ENCODE measurements at places on chromosomes 6 and 20.
A peak's percentile ranks its signal among the peaks of the same experiment; 100 is the strongest.

DNA sequence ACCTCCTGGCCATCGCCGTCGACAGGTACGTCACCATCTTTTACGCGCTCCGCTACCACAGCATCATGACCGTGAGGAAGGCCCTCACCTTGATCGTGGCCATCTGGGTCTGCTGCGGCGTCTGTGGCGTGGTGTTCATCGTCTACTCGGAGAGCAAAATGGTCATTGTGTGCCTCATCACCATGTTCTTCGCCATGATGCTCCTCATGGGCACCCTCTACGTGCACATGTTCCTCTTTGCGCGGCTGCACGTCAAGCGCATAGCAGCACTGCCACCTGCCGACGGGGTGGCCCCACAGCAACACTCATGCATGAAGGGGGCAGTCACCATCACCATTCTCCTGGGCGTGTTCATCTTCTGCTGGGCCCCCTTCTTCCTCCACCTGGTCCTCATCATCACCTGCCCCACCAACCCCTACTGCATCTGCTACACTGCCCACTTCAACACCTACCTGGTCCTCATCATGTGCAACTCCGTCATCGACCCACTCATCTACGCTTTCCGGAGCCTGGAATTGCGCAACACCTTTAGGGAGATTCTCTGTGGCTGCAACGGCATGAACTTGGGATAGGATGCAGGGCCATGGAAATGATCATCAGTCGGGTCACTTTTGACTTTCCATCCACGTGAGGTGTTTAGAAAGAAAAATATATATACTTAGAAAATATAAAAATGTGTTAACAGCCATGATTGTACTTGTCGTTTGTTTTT is 868 bp downstream of the MC3R start:
- no peak for DNase-seq

- peak; percentile 17 for DNase-seq
Observed at GRCh38 chr6:3669916-3670315, 81.6 kb downstream of the PXDC1 start.

DNA sequence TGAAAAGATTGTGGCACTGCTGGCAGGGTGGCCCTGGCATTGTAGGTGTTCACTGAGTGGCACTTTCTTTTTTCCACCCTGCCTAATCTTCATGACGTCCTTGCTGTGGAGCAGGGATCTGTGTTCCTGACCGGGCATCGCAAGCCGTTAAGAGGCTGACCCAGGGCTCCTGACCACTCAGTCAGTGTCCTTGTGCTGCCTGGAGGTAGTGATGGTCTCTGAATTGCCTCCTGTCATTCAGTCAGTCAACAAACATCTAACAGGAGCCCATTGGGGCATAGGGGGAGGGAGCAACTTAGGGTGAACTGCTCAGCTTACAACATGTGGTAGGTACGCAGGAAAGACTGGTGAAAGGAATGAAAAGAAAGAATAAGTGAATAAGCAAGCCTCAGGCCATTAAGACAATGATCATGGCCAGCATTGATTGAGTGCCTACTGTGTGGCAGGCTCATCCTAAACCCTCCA is 152.0 kb downstream of the CEBPB start:
- DNase-seq: no peak

DNA sequence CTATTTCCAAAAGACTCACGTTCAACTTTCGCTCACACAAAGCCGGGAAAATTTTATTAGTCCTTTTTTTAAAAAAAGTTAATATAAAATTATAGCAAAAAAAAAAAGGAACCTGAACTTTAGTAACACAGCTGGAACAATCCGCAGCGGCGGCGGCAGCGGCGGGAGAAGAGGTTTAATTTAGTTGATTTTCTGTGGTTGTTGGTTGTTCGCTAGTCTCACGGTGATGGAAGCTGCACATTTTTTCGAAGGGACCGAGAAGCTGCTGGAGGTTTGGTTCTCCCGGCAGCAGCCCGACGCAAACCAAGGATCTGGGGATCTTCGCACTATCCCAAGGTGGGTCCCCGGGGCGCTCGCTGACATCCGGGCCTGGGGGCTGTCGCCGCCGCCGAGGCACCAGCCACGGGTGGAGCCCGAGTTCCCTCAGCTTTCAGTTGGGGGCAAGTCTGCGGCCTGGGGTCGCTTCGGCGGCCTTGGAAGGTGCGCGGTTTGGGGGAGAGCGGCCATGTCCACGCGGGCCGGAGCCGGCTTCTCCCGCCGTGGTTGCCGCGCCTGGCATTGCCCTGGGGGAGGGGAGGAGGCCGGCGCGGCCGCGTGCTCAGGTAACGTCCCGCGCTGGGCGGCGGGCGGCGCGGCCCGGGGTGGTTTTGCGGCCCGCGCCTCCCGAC is 429 bp downstream of the AMD1 start:
- DNase-seq: no peak

- no peak for DNase-seq
Observed at GRCh38 chr20:32672394-32672981, 1.3 kb downstream of the C20orf203 start.

DNA sequence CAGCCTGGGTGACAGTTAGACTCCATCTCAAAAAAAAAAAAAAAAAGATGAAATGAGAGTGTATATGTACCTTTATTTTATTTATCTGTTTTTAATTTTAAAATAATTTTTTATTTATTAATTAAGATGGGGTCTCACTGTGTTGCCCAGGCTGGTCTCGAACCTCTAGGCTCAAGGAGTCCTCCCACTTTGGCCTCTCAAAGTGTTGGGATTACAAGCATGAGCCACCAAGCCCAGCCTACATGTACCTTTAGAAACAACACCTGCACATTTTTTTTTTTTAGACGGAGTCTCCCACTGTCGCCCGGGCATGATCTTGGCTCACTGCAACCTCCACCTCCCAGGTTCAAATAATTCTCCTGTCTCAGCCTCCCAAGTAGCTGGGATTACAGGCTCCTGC is 12.1 kb upstream of the PARD6B start:
- no peak for DNase-seq

GRCh38 chr20:57409316-57409671 is 18.1 kb downstream of the RBM38 start:
- peak; percentile 76 for DNase-seq

DNA sequence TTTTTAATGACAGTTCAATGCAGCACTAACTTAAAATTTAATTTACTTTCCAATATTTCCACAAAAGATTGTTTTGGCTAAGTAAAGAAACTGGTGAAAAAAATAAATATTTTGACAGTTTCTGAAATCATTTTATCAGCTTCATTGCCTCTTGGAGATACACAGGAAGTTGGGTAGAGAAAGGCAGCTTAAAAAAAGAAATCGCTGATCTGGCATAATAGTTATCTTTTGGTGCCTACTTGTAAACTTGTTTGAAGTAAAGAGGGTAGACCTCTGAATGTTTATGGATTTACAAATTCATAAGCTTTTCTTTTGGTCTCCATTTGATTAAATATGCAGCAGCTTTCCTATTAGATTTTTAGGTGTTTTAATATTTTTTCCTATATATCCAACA is 103.4 kb downstream of the RTN4IP1 start:
- no peak for DNase-seq

DNA sequence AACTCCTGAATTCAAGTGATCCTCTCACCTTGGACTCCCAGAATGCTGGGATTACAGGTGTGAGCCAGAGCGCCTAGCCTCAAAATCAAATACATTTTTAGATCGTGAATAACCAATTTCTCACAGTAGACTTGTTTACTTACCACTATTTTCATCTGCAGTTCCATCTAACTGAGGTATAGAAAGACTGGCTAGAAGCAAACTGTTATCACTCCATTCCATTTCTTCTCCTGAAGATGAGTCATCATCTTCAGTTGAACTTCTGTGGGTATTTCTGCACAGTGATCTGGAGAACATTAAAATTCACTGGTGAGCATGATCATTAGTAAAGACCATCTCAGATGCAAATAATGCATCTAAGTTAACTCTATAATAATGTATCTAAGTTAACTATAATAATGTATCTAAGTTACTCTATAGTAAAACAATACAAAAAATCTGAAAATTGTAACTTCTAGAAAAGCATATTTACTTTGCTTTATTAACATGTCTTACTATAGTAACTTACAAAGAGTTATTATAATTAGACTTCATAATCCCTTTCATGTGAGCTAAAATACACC is 105.4 kb downstream of the REV3L start:
- peak; percentile 61 for DNase-seq

- no peak for DNase-seq
Observed at GRCh38 chr6:167757821-167758220, 68.9 kb upstream of the AFDN start.

DNA sequence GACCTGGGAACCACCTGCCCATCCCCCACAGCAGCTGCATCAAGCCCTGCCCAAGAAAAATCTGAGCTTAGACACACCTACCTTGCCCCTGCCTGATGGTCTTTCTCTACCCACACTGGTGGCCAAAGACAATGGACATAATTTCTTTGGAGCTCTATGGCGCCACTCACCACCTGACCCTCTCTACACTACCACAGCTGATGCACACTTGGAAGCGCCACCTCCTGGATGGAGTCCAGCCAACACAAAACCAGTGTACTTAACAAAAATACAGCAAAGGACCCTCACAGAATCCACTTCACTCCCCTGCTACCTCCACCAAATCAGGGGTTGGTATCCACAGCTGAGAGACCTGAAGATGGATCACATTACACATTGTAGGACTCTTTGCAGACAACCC is 39.7 kb upstream of the CLVS2 start:
- DNase-seq: no peak

- no peak for DNase-seq
Observed at GRCh38 chr6:25726122-25726911, 28.2 kb upstream of the SLC17A4 start.

- no peak for DNase-seq
Observed at GRCh38 chr20:44207126-44207723, 3.3 kb downstream of the OSER1 start.

GRCh38 chr6:122568797-122569221 is 41.4 kb upstream of the PKIB start:
- no peak for DNase-seq

GRCh38 chr6:113522376-113522775 is 334.8 kb upstream of the MARCKS start:
- DNase-seq: no peak

DNA sequence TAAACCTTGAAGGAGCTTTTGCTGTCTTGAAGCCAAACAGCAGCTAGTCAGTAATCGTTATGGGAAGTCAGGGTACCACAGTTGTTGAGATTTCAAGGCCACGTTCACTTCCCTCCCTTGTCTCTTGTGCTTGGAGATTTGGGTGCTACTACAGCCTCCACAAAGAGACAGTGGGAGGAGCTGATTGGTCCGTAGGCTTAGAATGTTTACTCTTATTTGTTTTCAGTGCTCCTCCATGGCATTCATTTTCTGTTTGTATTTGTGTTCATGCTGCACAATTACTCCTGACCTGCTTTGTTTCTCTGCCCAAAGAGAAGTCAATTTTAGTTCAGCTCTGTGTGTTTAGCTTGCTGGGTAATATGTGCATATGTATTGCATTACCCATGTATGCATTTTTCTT is 147.7 kb downstream of the PRL start:
- no peak for DNase-seq

- no peak for DNase-seq
Observed at GRCh38 chr20:35257175-35257909, 20.6 kb downstream of the MMP24OS start.

DNA sequence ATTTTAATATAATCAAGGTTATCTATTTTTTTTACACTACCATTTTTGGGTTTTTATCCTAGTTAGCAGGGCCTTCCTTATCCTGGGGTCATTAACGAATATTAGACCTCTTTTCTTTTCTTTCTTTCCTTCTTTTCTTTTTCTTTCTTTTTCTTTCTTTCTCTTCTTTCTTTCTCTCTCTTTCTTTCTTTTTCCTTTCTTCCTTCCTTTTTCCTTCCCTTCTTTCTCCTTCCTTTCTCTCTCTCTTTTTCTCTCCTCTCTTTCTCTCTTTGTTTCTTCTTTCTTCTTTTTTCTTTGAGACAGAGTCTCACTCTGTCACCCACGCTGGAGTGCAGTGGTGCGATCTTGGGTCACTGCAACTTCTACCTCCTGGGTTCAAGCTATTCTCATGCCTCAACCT is 120.4 kb upstream of the PDE7B start:
- no peak for DNase-seq

DNA sequence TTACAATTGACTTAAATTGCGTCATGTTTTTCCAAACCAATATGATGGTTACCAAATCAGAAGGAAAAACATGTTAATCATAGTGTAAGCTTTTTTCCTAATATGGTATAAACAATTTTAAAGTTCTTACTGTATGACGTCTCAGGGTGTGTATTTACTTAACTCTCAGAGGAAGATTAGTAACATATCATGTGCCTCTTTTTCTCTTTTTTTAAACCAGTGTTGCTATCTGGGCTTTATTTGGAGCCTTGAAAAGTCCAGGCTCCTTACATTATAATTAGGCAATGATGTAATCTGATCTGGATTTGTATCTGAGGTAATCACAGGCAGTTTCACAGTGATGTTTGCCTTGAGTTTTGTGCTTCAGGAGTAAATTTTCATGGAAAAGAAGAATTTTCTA is 20.4 kb upstream of the RAB23 start:
- no peak for DNase-seq

DNA sequence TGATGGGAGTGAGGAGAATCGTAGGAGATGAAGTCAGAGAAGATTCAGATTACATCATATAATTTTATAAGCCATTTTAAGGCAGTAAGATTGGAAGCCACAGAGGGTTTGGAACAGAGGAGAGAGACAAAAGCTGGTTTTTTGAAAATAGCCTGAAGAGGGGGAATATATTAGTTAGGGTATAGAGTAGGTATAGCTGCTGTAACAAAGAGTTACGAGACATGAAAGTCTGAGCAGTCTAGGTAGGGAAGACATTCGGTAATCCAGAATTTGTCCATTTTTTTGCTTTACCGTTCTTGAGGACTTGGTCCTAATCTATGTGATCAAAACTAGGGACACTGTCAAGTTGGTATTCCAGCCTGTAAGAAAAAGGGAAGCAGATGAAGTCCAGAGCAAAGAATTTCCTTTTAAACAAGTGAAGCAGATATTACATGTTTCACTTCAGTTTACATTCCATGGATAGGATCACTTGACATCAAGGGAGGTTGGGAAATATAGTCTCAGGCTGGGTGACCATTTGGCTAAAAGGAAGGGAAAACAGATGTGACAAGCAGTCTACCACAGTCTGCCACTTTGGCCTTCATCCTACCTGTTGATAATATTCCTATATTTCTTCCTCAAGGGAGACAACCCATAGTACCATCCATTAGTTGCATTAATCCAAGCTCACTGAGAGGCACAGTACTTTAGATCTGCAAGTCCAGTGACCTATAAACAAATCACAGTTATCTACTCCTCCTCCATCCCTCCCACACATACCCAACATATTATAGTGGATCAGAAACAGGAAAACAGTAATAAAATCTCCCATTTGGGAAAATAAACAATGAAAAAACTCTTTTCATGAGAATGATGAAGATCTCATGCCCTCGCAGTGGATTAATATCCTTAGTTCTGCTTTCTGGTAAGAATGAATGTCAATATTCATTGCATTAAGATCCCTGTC is 10.2 kb downstream of the FAM135A start:
- DNase-seq: no peak
